ENCODE measurements at places on chromosomes 2 and 18.

GRCh38 chr2:240179941-240180666, 39.6 kb upstream of the OTOS start:
- no peak for DNase-seq

DNA sequence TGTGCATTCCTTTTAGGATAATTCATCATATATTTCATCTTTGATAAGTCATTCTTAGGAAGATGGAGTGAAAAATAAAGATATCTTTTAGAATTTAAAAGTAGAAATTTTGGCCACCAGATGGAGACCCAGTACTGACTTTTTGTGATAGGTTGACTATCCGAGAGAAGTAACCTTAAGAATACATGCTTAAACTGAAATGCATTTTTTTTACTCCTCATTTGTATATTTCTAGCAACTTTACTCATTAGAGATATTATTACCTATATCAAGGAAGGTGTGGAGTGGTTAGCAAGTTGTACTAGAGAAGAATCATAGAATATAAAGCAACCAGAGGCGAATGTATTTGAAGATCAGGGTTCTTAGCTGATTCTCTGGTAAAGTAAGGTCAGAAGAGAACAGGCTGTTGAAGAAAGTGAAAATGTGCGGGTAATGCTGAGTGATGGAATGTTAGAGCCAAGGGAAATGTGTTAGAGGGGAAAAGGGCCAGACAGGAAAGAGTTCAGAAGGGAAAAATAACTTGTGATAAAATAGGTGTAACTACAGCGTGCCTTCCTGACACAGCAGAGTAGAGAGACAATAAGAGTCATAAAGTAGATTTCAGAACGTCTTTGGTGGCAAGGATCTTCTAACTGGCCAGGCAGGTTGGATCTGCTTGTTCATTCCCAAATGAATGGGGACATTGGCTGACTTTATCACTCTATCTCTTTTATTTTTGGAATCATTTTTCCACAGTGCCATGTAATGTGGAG, 52.3 kb downstream of the TDRD15 start:
- DNase-seq = peak; percentile 17

- DNase-seq = no peak
Observed at GRCh38 chr2:43347746-43348145, 121.3 kb upstream of the ZFP36L2 start.

DNA sequence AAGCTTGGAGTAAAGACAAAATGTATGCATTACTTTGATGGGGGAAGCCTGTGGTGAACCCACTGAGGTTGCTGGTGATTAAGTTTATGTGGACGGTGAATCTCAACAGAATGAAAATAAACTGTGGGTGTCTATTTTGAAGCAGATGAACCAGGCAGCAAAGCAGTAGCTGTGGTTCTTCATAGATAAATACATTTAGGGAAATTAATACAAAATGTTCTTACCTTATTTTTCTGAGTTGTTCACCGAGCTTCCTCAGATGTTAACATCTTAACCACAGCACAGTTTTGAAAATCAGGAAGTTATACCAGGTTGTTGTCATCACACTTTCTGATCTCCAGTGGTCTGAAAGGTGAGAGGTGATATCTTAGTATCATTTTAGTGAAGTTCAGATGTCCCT, 53.9 kb downstream of the NCK2 start:
- DNase-seq = no peak

DNA sequence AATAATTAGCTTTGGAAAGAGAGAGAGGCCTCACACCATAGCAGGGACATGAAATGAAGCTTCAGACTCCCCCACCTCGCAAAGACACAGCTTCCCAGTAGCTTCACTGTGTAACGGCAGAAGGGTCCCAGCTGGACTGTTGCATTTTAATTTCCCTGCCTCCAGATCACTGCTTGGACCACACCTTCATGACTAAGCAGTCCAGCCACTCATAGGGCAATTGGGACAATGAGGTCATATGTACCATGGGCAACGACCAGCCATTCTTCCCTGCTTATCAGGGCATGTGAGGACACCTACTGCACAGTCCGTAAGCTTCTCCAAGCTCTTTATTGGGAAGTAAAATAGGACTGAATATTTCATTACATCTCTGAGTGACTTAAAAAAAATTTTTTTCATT, 183.0 kb downstream of the MREG start:
- DNase-seq = peak; percentile 80

DNA sequence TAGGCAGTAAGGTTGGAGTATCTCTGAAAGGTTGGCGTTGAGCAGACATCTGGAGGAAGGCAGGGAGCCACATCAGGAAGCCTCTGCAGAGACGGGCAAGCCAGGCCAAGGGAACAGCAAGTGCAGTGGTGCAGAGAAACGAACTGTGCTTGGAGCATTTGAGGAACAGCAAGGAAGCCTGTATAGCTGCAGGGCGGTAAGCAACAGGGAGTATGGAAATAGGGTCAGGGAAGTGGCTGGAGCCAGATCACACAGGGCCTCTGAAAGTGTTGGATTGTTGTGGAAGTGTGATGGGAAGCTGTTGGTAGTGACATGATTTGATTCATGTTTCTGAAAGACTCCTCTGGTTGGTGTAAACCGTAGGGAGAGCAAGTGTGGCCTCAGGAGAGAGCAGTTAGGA, 13.4 kb upstream of the TMEM237 start:
- no peak for DNase-seq

- DNase-seq = no peak
Observed at GRCh38 chr2:237697586-237698357, 70.4 kb downstream of the LRRFIP1 start.

DNA sequence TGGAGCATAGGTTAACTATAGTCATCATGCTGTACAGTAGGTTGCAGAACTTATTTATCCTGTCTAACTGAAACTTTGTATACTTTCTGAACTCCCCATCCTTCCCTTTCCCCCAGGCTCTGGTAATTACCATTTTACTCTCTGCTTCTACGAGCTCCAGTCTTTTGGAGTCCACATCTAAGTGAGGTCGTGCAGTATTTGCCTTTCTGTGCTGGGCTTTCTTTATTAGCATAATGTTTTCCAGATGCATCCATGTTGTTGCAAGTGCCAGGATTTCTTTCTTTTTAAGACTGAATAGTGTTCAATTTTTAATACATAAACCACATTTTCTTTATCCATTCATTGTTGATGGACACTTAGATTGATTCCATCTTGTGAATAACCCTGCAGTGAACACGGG, 464.1 kb downstream of the TGIF1 start:
- no peak for DNase-seq

DNA sequence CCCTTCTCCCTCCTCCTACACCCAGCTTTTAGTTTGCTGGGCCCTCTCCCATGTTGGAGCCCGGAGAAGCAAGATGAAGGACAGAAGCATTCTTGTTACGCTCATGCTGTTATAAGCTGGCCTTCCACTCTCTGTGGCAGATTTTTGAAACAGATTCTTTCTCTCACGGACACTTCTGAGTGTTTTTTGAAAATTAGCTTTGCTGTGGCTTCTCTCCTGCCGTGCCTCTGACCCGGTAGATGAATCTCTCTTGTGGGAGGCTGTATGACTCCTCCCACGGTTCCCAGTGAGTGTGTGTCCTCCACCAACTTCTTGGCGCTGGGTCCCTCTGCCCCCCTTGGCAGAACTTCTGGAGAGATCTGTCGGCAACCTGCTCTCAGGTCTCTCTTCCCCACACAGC, 269.3 kb upstream of the MYT1L start:
- no peak for DNase-seq

DNA sequence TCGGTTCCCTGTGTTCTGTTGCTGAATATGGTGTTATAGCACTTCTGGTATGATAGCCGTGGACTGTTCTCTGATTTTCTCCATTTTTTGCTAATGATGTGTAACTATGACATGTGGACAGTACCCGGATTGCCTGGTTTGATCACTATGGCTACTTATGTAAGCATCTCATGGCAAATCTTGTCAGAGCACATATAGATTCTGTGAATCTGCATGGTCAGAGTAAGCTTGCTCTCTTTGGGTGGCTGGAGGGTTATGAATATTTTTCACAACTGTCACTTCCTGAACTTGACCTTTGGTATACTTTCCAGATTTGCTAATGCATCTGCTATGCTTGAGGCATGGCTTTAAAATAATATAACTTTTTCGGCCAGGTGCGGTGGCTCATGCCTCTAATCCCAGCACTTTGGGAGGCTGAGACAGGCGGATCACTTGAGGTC, 36.8 kb upstream of the ATP8B1 start:
- no peak for DNase-seq

- no peak for DNase-seq
Observed at GRCh38 chr2:196245378-196246140, 74.2 kb upstream of the STK17B start.

- no peak for DNase-seq
Observed at GRCh38 chr2:21265752-21266151, 142.0 kb downstream of the TDRD15 start.

- DNase-seq = no peak
Observed at GRCh38 chr2:162344617-162344950, 652 bp downstream of the GCA start.

DNA sequence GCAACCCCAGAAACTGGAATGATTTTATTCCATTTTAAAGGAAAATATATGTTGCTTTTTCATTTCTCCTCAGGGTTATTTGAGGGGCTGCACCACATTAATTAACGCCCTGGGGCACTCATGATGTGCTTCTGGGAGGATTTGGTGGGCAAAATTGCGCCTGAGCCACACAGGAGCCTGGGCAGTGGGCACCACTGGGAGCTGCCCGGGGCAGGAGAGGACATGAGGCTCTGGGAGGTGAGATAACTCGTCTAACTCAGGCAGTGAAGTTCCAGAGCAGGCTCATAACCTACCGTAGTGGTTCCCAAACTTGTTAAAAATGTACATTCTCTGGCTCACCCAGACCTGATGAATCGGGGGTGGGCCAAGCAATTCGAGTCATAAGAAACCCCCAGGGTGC, 68.3 kb downstream of the EDAR start:
- DNase-seq = no peak

- no peak for DNase-seq
Observed at GRCh38 chr2:173985605-173985992, 20.4 kb upstream of the SP3 start.

GRCh38 chr2:106580241-106580640, 93.1 kb downstream of the CD8B2 start:
- DNase-seq = no peak

DNA sequence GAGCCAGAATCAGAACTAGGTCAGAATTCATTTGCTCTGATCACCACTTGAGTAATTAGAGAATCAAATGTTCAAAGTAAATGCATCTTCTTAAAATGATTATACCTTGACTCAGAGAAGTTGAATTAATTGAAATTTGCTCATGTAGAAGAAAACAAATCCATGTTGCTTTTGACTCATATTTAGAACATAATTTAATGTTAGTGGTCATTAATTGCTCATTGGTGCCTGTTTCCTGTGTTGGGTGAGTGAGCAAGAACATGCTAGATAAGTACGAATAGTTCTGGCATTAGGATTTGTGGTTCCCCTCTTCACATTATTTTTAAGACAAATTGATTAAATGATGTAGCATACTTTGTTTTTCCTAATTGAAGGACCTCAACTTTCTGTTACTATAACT, 19.0 kb downstream of the ACVR2A start:
- DNase-seq = no peak

DNA sequence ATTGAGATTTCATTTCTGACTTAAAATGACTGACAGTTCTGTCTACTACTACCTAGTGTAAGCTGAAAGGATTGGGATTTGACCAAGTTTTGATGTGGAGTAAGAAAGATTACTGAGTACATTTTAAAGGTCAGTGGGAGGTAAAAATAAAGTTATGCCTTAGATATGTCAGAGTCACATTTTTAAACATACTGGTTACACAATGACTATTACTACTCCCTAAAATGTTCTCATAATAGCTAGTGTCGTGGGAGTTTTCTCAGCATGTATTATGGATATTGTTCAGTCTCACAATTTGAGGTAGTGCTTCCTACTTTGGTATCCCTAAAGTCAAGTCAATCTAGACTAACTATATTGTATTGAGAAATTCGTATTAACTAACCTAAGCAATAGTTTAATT, 1092.5 kb downstream of the LRP1B start:
- no peak for DNase-seq

- no peak for DNase-seq
Observed at GRCh38 chr2:43729491-43730174, 44.2 kb upstream of the DYNC2LI1 start.

DNA sequence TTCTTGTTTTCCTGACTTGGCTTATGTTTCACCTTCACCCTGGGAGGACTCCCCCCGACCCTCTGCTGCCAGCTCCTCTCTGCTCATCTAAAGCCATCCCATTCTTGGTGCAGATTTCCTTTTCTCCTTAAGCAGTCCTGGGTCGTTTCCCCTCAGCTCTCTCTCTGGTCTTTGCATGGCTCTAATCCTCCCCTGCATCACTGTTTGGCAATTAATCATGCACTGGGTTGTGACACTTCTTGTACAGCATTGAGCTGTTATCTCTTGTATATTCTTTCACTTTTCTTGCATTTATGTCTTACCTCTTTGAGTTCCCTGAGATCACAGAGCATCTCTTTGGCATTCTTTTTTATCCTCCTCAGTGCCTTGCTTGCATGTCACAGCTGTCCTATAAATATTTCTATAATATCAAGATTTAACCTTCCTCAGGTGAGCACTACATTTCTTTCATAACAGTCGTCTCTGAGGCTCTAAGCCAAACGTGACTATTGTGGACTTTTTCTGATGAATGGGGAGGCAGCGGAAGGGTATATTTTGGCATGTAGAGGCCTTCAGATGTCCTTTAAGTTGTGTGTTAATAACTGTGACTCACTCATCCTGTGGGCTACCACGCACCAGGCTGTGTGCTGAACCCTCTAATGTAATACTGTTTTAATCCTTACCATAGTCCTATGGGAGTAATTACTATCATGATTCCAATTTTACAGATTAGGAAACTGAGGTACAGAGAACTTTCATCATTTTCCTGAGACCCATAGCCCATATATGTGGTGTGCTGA, 507.5 kb downstream of the SLC4A3 start:
- DNase-seq = no peak

DNA sequence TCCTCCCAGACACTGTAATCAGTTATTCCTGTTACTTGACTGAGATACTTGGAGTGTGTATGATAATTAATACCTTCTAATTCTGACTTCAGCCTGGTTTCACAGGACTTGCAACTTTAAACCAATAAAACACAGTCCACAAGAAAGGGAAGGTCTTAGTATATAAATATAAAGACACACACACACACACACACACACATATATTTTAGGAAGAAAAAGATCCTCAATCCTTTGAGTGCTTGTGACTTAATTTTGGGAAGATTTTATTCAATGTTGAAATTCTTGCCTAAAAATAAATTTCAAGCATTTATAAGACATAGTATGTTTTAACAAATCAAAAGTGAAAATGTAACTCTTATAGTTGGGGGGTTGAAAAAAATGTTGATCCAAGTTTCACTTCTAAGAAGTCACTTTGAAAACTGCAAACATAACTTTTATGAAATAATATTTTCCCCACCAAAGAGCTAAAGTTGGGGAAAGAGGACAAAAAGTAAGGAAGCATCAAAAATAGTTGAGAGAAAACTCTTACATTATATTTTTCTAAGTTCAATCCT, 824 bp upstream of the VPS54 start:
- DNase-seq = no peak

GRCh38 chr18:51686590-51686989, 489.1 kb upstream of the MEX3C start:
- peak; percentile 48 for DNase-seq

- DNase-seq = peak; percentile 52
Observed at GRCh38 chr2:205482399-205483081, 199.8 kb upstream of the NRP2 start.
